Activated CD4-positive, alpha-beta T cell treated with anti-CD3 and anti-CD28 coated beads, Interleukin-2, amount 10 ng/mL, durations not matched to agents 7 days and 5 days (primary cell): ENCODE measurements at places on chromosomes 16 and 17.

GRCh38 chr16:86925067-86925791 is 346.9 kb downstream of the FOXL1 start:
- no peak overlapping the region for H3K27ac ChIP-seq
- DNase-seq, result no peak
- H3K27me3 ChIP-seq, result peaks cover 48% of the 10 kb centered on the region

GRCh38 chr17:56815711-56816110 is 18.0 kb downstream of the C17orf67 start:
- H3K27me3 ChIP-seq, result peaks cover 2% of the 10 kb centered on the region
- DNase-seq, result no peak
- no peak overlapping the region for H3K27ac ChIP-seq
- H3K36me3 ChIP-seq, result peaks cover 1% of the 10 kb centered on the region

DNA sequence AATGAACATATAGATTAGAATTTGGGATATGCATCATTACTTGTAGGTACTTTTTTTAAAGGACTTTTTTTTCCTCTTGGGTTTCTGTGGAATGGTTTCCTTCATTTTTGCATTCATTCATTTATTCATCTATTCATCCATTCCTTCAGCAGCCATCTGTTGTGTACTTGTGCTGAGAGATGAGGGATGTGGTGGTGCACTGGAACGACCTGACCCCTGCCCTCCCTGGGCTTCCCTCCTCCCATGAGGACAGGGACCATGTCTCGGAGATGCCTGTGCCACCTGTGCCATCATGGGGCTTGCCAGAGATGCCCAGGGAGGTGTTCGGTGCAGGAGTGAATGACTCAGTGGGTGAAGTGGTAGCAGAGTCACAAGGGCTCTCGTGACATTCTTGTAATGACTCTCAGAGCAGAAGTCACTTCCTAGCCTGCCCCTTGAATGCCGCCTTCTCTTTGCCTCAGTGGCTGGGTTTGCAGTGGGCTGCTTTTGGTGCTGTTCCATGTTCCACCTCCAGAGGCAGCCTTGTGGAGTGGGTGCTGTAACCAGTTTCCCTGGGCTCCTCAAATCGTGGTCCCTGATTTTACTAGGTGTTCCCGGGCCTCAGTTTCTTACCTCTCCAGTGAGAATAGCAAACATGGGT is 43.9 kb downstream of the CLEC16A start:
- DNase-seq, result peak; percentile 66
- H3K27me3 ChIP-seq, result no peaks in the 10 kb centered on the region
- H3K36me3 ChIP-seq, result peaks cover 56% of the 10 kb centered on the region
- peak overlapping the region; percentile 42 for H3K4me3 ChIP-seq

- DNase-seq, result no peak
- peaks cover 57% of the 10 kb centered on the region for H3K27me3 ChIP-seq
- H3K4me1 ChIP-seq, result peaks cover 9% of the 10 kb centered on the region
- H3K36me3 ChIP-seq, result no peaks in the 10 kb centered on the region
Measured at GRCh38 chr17:76538941-76539570, 788 bp upstream of the PRCD start.
